ENCODE measurements at places on chromosomes 6 and 20. TPM values are rescaled to one million over a fixed set of nuclear protein-coding genes. Genes with fewer than 3 reads are reported as not detected.

DNA sequence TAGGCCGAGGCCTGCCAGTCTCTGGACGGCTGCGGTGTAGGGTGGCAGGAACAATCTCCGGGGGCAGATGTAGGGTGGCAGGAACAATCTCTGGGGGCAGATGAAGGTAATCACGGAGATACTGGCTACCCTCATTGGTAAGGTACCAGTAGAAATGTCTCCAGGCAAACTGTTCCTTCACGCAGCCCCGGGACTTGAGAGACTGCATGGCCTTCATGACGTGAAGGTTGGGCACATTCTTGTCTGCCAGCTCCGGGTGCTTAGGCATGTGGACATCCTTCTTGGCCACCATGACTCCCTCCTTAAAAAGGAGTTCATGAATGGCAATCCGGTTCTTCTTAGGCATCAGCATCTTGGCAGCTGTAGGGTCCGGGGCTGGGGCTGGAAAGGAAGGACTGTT is 6.1 kb downstream of the FAM110A start:
- DNase-seq, result no peak

DNA sequence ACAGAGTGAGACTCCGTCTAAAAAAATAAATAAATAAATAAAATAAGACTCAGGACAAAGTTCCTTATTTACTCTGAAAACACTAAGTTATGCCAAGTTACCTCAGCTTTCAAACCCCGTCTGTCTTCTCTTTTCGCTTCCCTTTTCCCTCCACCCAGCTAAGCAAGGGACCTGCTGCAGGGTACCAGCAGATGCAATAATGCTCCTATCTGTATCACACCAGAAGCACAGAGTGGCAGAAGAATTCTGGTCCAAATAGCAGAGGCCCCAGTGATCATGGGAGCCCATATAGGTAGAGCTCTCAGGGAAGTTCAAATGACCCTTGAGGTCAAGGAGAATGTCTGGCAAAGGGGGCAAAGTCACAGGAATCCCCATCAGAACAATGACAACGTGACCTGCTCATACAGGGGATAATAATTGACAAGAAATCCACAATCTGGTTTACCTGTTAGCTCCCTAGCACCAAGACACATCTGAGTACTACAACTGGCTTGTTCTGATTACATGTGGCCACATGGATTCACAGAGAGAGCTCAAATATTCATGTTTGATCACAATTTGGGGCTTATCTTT is 8.7 kb downstream of the GCM1 start:
- no peak for DNase-seq

- no peak for DNase-seq
These were observed 9.4 kb upstream of the OCSTAMP start for GRCh38 chr20:46559685-46560440.

Gene POPDC3
- total RNA-seq, result not detected

GRCh38 chr6:14326774-14327173 is 209.2 kb downstream of the CD83 start:
- DNase-seq, result no peak

DNA sequence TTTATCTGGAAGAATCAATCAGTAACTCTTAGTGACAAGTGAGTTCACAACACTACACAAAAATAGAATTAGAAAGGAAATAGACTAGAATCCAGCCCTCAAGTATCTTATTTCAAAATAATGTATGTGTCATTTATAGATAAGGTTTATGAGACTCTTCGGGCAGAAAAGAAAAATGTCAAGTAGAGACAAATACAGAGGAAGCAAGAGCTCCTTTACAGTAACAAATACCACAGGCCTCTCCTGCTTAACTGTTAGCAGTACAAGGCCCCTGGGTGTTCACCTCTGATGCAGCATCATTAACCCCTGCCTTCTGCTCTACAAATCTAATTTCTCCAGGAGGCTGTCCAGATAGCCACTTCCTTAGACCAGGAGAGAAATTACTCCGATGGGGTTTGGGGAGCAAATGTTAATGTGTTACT is 76.7 kb downstream of the UBE3D start:
- no peak for DNase-seq

GRCh38 chr6:3937438-3937837 is 88.3 kb downstream of the FAM50B start:
- no peak for DNase-seq
